ENCODE measurements at places on chromosomes 6 and 20. TPM values are rescaled to one million over a fixed set of nuclear protein-coding genes. Genes with fewer than 3 reads are reported as not detected.

The VSTM2L gene
- total RNA-seq = 61.3 TPM

The TMEM242 gene
- total RNA-seq = 5.5 TPM

The ESR1 gene
- total RNA-seq = not detected

The PRL gene
- total RNA-seq = not detected

The PRDM13 gene
- not detected for total RNA-seq

The PSORS1C1 gene
- total RNA-seq = 41.2 TPM

The PAQR8 gene
- total RNA-seq = 8.6 TPM

The ZNF292 gene
- 26.4 TPM for total RNA-seq

The KCNQ2 gene
- total RNA-seq = not detected

The ZKSCAN3 gene
- 3.9 TPM for total RNA-seq

The PROKR2 gene
- total RNA-seq = not detected

The C2 gene
- 0.22 TPM for total RNA-seq

The GLP1R gene
- not detected for total RNA-seq

The NR2E1 gene
- not detected for total RNA-seq

The TBXT gene
- total RNA-seq = not detected

The TMC2 gene
- not detected for total RNA-seq

The SRMS gene
- total RNA-seq = not detected

The TRERF1 gene
- 5.9 TPM for total RNA-seq

The B3GAT2 gene
- not detected for total RNA-seq

The LTA gene
- total RNA-seq = not detected

The PCIF1 gene
- 20.0 TPM for total RNA-seq

The KCNK15 gene
- total RNA-seq = not detected

The NMBR gene
- total RNA-seq = not detected

The PDYN gene
- total RNA-seq = not detected

The KHDC1 gene
- 5.5 TPM for total RNA-seq

The RNF5 gene
- 24.7 TPM for total RNA-seq

The FAM209B gene
- not detected for total RNA-seq

The PACSIN1 gene
- not detected for total RNA-seq

The SSTR4 gene
- 0.43 TPM for total RNA-seq

The LY6G6F gene
- total RNA-seq = not detected

The SLC17A9 gene
- 25.8 TPM for total RNA-seq

The ID4 gene
- 16.1 TPM for total RNA-seq

The RUNX2 gene
- total RNA-seq = 1.6 TPM
